COLO829 (cell line): ENCODE measurements at places on chromosomes 2 and 18.

GRCh38 chr18:604771-605170, 8.0 kb downstream of the CLUL1 start:
- no peak for DNase-seq

GRCh38 chr18:51390702-51391101, 193.2 kb upstream of the MEX3C start:
- no peak for DNase-seq

DNA sequence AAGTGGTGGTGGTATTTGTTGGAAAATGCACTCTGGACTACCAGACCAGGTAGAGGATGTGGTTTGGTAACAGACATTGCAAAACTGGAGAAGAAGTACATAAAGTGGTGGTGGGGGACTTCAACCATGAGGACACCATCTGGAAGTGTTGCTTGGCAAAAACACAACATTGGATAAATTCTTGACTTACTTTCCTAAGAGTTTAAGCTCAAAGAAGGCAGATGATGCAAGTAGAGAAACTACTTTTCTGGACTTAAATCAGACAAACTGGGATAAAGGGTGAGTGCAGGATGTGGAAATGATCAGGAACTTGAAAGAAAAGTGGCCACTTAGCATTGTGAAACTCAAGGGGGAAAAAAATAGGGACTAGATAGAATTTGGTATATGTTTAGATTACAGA, 487.4 kb downstream of the ZEB2 start:
- no peak for DNase-seq

GRCh38 chr2:23757686-23758433, 169.1 kb downstream of the ATAD2B start:
- DNase-seq, result peak; percentile 68

DNA sequence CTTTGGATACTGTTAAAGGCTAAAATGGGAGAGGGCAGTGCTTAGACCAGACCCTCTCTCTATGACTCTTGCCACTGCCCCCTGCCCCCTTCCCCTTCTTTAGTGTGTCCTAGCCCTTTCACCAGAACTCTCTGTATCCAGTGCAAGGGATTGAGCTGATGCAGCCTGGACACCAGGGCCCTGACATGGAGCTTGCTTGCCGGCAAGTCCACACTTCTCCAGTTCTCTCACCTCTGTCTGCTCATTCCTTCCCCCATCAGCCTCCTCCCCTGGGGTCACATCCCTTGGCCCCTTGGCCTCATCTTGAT, 1.5 kb upstream of the WNT6 start:
- DNase-seq, result no peak
